Pulmonary artery endothelial cell (primary cell): ENCODE measurements at places on chromosomes 7 and 10.

DNA sequence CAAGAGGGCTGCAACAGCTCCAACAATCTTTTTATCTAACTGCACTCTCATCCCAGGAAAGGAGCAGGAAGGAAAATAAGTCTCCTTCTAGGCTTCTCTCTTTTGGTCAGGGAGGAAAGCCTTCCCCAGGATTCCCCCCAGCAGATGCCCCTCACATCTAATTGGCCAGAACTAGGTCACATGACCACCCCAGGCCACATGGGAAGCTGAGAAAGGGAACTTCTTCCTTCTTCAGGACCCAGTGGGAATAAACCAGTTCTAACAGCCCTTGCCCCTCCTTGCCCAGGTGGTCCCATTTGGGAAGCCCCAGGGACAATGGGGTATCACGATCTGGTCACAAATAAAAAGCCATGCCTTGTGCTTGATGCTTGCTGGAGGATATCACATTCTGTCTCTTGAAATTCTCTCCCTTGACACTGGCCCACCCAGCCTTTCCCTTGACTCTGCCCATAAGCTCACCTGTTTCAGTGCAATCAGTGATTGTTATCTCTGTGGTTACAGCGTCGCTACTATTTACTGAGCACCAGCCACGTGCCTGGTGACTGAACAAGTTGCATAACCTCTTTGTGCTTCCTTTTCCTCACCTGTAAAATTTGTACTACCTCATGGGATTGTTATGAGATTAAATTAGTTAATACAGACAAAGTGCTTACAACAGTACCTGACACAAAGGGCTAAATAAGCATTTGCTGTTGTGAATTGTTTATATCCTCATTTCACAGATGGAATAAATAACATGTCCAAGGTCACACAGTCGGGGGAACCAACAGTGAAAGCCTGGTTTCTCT, 9.0 kb upstream of the TACR2 start:
- DNase-seq, result no peak

GRCh38 chr7:28842769-28843295, 115.3 kb downstream of the TRIL start:
- DNase-seq, result no peak

GRCh38 chr10:6678211-6678803, 98.2 kb upstream of the PRKCQ start:
- DNase-seq, result peak; percentile 10

DNA sequence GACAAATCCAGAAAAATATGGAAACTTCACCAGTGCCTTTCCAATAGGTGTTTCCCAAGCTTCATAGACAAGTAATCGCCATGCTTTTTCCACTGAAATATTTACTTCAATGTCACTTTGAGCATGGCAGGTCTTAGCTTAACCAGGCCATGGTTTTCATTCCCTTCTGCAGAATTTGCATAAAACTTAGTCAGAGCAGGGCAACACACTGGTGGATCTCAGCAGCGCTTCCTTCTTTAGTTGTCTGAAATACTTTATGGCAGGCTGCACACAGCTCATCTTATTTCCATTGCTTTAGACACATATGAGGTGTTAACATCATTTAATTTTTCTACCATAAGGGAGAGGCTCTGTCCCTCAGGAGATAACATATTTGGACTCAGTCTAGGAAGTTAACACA, 102.9 kb upstream of the AHR start:
- DNase-seq, result no peak

GRCh38 chr10:117444497-117445040, 69.3 kb upstream of the PDZD8 start:
- DNase-seq, result no peak

GRCh38 chr10:89248-89647, 40.2 kb upstream of the TUBB8 start:
- no peak for DNase-seq

DNA sequence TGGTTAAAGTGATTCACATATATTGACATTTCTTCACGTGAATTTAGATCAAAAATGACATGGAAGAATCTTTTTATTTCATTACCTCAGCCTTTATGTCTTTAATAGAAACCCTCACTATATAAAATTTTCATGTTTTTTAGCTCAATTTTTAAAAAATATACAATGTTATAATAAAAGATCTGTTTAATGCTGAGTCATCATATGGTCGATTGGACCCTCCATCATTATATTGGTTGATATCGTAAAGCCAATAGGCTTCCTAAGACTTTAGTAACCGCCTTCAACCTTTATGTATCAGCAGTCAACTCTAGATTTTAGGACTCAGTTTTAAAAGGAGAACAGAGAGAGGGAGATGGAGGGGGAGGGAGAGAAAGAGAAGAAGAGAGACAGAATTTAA, 162.3 kb upstream of the FERD3L start:
- no peak for DNase-seq

DNA sequence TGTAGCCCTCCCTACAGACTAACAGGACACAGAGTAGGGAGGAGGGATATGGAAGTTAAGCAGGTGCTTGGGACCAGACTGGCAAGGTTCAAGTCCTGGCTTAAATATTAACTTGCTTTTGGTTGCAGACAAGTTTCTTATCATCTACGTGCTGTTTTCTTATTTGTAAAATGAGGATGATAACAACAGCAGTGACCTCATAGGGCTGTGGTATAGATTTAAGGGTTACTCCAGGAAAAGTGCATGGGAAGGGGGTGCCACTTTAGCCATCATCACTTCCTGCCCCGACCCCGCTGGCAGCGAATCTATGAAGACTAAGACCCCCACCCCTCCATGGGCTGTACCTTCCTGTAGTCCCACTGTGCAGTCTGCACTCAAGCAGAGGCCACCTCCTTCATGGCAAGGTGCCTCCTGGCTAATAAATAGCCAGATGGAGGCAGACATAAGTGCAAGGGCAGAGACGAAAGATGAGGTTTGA, 250.2 kb downstream of the COBL start:
- no peak for DNase-seq

DNA sequence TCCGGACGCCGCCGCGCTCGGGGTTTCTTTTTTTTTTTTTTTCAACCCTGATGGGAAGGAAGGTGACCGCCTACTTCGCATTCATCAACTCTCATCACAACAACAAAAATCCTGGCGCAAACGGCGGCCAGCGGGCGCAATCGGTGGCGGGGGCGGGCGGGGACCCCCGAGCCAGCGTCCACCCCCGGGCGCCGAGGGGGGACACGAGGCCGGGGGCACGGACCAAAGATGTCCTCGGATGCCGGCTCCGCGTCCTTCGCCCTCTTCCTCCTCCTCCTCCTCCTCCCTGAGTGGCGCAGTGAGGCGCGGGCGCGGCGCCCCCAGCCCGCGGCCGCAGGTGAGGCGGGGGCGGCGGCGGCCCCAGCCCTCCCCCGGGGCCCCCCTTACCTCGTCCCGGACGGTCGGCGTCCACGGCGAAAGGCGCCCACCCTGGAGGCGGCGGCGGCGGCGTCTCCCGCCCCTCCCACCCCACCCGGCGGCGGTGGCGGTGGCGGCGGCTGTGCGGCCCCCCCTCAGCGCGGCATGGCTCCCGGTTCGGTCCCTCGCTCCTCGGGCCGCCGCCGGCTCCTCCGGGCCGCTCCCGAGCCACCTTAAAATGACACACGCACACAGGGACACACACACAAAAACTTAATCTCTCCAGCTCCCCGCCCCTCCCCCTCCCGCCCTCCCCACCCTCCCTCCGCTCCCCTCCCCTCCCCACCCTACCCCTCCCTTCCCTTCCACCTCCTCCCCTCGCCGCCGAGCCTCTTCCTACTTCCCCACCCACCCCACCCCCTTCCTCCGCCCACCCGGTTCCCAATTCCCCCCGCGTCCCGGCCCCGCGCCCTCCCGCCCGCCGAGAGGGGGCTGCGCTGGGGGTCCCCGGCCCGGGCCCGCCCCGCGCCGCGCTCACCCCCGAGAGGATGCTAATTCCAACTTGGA, at the start of gene CTBP2:
Gene CTBP2 (minus strand): TSS at position 632 of the 924 bp plus-strand sequence.
- no peak for DNase-seq

GRCh38 chr10:69382382-69383117, 34.2 kb downstream of the TACR2 start:
- no peak for DNase-seq

- DNase-seq, result no peak
Measured at GRCh38 chr7:105978035-105978434, 15.0 kb downstream of the CDHR3 start.

DNA sequence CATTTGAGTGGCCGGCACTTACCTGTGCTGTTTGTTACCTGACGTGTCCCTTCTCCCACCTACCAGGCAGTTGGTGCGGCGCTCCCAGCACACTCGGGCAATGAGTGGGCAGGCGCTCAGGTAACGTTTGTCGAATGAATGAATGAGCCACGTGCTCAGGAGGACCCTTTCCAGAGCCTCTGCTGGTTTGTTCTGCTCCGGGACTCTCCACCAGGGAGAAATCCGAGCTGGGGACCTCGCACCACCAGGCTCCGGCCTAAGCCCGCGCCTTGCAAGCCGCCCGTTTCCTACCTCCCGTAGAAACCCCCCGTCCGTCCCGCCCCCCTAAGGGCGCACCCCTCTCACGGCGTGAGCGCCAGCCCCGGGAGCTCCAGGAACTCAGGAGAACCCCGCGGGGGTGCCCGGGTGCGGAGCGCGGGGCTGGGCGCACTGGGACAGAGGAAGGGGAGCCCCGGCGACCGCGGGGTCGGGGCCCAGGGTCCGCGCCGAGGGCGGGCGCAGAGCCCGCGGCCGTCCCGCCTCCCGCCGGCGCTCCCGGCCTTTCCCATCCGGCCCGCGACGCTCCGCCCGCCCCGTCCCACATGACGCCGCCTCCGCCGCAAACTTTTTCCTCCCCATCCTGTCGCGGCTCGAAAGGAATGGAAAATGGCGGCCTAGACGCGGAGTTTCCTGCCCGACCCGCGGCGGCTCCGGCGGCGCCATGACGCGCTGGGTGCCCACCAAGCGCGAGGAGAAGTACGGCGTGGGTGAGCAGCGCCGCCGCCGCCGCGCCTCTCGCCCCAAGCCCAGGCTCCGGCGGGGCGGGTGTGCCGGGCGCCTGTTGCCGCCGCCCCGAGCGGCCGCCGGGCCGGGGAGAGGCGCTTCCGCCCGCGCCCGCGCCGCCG, at the start of gene DOCK1:
Gene DOCK1 (plus strand): TSS at position 611 of the 884 bp plus-strand sequence. CDS start 90 bp downstream, at position 701.
- DNase-seq, result peak; percentile 20

DNA sequence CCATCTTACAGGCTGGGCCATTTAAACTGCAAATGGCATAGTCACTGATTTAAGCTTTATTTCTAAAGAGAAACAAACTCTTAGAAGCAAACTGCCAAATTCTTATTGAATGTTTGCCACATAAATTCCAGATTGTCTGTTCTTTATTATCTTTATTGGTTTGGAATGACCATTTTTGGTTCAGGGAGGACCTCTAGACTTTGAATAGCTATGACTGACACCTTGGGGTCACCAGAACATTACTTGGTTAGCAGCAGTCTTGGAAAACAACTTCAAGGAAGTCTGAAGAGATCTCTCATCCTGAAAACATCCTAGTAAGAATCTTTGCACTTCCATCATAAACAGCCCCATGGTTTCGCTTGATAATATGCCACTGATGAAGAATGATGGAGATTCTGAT, 197.1 kb downstream of the SUGCT start:
- DNase-seq, result no peak

GRCh38 chr10:22251751-22252223, 34.0 kb upstream of the EBLN1 start:
- no peak for DNase-seq

DNA sequence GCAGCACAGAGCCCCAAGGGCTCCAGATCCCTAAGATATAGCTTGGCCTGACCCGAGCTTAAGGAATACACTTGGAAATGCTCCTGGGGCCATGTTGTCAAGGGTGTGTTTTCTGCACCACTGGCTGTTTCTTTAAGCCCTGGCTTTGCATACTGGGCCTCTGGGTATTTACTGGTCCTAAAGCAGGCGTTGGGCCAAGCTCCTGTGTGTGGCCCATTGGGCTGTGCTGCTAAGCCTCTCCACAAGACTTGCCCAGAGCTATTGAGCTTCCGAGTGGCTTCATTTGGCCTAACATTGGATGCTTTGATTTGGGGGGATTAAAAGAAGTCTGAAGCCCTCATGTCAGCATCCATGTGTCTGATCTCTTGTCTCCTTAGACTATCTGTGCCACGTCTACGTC, 5.2 kb downstream of the YKT6 start:
- no peak for DNase-seq

GRCh38 chr10:12434277-12434676, 84.9 kb downstream of the CAMK1D start:
- DNase-seq, result no peak

GRCh38 chr7:13508586-13508985, 480.9 kb downstream of the ETV1 start:
- no peak for DNase-seq

DNA sequence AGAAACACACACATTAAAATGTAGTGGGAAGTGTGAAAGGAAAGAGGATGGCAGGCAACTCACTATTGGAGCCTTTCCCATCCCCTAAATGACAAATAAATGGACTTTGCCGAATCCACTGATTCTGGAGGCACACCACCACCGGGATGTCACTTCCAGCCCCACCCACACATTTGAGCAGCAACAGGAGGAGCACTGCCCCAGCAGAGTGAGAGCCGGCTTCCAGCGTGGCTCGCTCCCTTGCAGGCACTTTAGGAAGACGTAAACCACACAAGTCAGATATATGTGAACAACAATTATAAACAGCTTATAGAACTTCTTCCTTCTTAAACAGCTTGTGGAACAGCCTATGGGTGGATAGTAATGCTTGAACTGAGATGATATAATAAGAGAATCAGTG, 191.0 kb downstream of the DGKI start:
- DNase-seq, result no peak

DNA sequence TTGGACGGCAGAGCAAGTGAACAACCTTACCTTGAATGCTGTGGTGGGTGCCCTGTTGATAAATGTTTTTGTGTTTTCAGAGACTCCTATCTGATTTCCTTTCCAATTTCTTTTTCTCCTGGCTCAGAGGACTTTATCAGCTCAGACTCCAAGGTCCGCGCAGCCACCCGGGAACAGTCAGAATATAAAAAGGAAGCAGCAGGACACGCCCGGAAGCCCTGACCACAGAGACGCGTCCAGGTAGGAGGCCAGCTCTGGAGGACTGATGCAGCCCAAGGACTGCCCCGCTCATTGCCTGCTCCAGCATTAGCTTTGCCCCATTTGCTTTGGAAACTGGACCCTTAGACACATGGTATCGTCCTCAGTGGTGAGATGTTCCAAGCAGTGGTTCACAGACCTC, 61.3 kb downstream of the TACC2 start:
- no peak for DNase-seq

GRCh38 chr10:62580396-62580795, 206.2 kb downstream of the ZNF365 start:
- no peak for DNase-seq

- DNase-seq, result no peak
Measured at GRCh38 chr7:36570528-36571189, 153.6 kb downstream of the AOAH start.

GRCh38 chr7:37945336-37945735, 24.9 kb downstream of the EPDR1 start:
- DNase-seq, result no peak

DNA sequence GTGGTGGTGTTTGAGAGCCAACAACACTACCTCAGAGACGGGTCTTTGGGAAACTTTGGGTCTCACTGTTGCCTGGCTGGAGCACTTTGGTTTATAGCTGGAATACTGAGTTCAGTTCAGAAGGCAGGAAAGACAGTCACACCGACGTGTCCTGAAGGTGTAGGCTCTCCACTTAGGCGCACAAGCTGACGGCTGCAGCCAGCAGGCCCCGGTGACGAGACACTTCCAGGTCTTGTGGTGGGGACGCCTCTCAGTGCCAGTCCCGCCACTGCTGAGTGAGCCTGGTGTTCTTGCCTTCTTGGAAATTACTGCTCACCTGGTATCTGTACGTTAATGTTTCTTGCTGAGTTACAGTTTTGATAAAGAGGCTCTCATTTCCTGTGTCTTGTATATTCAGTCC, 74.0 kb downstream of the WDR37 start:
- no peak for DNase-seq

GRCh38 chr10:74071157-74071556, 73.2 kb downstream of the VCL start:
- DNase-seq, result peak; percentile 88

- no peak for DNase-seq
Measured at GRCh38 chr7:143507094-143507518, 29.4 kb downstream of the TAS2R41 start.
